ENCODE measurements at places on chromosomes 5 and 9.

GRCh38 chr9:14517154-14517906 lies 175.9 kb downstream of the ZDHHC21 start:
- no peak for DNase-seq

- DNase-seq: no peak
These were observed 220.8 kb downstream of the PRR16 start for GRCh38 chr5:120684749-120685415.

GRCh38 chr5:16869821-16870796 lies 66.0 kb downstream of the MYO10 start:
- no peak for DNase-seq

GRCh38 chr9:3478549-3478953 lies 47.2 kb downstream of the RFX3 start:
- DNase-seq: peak; percentile 48

DNA sequence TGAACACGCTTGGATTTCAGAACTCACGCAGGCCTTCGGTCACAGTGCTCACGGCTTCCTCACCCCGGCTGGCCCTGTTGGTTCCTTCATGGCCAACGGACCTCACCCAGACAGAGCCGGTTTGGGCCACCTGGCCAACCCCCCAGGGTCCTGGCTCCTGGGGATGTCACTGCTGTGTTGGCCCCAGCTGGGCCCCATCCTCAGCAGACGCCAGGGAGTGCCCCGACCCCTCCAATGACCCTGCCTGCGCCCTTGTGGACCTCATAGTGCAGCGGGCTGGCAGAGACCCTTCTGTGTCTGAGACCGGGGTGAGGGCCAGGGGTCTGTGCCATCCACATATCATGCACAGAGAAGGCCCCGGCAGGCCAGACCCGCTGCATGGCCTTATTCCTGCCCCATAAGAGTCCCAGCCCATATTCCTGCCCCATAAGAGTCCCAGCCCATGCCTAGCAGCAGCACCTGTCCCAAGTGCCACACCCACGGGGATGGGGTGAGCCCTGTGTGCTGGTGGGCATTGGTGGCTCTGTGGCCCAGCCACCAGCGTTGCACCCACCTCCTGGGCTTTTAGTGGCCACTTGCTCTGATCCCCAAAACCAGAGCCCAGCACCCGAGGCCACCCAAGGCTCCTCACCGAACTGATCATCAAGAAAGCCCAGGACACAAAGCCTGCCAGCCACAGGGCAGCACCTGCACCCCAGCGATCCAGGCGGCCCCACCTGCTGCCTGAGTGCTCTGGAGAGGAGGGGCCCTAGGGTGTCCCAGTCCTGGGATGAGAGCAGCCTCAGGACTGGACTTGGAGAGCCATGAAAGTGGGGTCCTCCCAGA lies 1.3 kb upstream of the LPCAT1 start:
- DNase-seq: no peak

GRCh38 chr9:16730162-16730561 lies 140.3 kb downstream of the BNC2 start:
- no peak for DNase-seq

- no peak for DNase-seq
These were observed 118.6 kb downstream of the ADAMTS2 start for GRCh38 chr5:179226696-179227095.

- no peak for DNase-seq
These were observed 58.4 kb downstream of the WHRN start for GRCh38 chr9:114446672-114447450.

DNA sequence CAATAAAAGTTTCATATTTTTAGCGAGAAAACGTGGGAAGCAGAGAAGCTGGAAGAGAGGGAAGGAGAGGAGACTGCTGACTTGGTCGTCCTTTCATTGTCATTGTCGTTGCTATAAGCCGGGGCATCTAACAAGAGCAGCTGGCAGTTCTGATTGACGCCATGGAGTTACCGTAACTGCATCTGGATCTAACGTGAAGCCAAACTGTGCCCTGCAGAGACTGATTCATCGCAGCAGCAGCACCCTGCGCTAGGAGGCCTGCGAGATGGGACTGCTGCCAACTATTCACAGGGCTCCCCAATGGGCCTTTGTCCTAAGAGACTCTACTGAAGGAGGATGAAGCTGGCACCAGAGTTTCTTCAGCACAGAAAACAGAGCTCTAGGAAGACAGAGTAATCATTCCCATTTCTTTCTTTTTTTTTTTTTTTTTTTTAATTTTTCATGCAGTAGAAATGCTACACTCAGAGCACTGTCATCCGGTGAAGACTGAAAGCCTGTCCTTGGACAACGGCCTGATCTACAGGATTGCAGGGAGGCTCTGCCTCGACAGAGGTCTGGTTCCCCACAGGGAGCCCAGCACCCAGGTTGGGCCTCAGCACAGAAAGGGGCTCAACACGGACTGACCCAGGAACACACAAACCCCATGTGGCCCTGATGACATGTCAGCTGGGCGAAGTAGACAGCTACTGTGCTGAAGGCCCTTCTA lies 47.8 kb downstream of the RETREG1 start:
- DNase-seq: no peak

- DNase-seq: no peak
These were observed 76.3 kb downstream of the SEMA4D start for GRCh38 chr9:89421595-89421994.

GRCh38 chr9:99063522-99063921 lies 41.4 kb upstream of the TGFBR1 start:
- DNase-seq: no peak

DNA sequence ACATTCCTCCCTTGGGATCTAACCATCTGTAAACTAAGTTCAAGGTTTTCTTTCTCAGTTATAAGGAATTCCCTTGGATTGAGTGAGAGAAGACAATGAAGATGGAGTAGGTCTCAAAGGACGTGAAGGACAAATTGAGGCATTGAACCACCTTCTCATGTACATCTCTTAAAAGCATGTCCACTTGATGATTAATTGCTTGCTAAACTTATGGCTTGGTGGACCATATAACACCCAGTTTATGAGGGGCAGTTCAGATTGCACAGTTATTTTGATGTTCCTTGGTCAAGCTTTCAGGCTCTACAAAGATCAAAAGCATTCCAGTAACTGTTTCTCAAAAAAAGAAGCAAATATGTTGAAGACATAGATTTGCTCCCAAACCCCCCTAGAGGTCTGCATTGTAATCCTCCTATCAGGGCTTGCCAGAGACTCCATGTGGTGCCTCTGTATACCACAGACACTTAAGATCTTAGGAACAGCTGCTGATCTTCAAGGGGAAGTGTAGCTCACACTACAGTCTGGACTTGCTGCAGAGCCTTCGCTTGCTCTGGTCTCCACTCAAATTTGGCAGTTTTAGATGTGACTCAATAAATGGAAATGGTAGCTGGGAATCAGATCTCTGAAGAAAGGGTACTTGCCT lies 56.9 kb upstream of the ALDH1A1 start:
- no peak for DNase-seq

DNA sequence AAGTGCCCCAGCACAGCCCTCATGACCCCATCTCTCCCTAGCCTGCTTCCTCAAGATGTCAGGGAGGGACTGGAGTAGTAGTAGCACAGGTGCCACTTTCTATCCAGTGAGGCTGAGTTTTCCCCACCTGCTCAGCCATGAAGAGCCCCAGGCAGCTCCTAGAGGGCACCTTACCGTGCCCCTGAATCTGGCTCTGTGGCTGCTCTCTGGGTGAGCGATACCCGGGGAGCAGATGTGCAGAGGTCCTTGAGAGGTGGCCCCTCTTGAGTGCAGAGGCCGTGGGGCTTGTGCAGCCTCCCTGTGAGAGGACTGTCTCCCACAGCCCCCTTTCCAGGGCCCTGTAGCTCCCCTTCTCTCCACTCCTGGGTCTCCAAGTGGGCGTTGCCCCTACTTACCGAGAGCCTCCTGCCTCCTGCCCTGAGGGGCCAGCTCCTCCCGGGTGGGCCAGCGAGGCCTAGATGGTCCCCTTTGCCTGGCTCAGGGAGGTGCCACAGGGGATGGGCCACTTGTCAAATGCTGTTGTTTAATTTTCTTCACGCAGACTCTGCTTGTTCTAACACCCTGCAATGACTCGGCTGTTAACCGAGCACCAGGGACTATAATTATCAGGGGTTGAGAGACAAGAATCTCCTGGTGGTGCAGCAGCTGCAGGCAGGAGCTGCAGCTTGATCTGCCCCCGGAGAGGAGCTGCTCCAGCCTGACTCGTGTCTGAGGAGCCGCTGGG lies 29.6 kb upstream of the PITX1 start:
- DNase-seq: no peak

- DNase-seq: no peak
These were observed 15.6 kb upstream of the CARD19 start for GRCh38 chr9:93080406-93080805.

- DNase-seq: no peak
These were observed 109.3 kb upstream of the APC start for GRCh38 chr5:112628214-112628980.

DNA sequence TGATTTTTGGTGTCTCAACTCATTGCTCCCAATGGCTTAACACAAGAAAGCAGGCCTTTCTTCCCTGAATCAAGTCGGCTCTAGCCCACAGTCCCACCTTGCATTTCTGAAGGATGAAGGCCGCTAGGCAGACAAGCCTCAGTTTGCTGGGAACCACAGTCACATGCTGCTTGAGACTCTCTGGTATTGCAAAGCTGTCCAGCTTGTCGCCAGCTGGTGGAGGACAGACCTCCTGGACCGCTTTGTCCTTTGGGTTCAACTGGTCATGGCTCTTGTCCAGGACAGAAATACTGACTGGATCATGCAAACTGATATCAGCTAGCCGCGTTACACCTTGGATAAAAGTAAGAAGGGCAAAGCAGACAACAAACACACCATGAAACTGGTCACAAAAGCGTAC lies 23.1 kb downstream of the DDX31 start:
- no peak for DNase-seq

GRCh38 chr5:66113160-66113559 lies 30.9 kb upstream of the SREK1 start:
- no peak for DNase-seq

GRCh38 chr9:131348631-131349521 lies 45.0 kb upstream of the PRRC2B start:
- DNase-seq: no peak

DNA sequence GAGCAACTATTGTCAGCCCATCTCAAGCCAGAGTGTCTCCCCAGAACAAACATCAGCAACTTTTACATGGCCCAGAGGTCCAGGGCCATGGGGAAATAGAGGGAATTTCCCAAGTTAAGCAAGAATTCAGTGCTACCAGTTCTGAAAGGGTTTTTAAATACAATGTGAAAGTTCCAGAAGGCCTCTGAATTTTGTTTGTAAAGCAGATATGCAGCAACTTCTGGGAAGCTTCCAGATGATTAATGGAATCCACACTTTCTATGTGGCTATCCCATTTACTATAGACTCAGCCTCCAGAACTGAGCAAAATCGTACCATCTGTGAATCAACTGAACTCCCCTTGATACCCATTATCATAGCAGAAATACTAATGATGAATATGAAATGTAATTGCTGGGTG lies 93.8 kb downstream of the FEM1C start:
- DNase-seq: no peak

DNA sequence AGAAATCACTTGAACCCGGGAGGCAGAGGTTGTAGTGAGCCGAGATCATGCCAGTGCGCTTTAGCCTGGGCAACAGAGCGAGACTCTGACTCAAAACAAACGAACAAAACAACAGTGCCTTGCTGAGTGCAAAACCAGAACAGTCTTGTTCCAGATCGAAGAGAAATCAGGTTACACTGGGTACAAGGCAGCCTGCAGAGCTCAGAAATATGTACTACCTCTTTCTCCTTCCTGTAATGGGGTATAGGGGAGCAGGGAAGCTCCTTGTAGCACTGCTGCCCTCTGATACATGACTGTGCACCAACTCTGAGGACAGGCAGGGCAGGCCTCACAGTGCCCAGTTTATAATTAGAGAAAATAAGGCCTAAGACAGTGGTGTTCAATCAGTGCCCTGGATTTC lies 24.7 kb downstream of the TBC1D2 start:
- no peak for DNase-seq

GRCh38 chr5:142901476-142902185 lies 131.5 kb downstream of the ARHGAP26 start:
- no peak for DNase-seq

DNA sequence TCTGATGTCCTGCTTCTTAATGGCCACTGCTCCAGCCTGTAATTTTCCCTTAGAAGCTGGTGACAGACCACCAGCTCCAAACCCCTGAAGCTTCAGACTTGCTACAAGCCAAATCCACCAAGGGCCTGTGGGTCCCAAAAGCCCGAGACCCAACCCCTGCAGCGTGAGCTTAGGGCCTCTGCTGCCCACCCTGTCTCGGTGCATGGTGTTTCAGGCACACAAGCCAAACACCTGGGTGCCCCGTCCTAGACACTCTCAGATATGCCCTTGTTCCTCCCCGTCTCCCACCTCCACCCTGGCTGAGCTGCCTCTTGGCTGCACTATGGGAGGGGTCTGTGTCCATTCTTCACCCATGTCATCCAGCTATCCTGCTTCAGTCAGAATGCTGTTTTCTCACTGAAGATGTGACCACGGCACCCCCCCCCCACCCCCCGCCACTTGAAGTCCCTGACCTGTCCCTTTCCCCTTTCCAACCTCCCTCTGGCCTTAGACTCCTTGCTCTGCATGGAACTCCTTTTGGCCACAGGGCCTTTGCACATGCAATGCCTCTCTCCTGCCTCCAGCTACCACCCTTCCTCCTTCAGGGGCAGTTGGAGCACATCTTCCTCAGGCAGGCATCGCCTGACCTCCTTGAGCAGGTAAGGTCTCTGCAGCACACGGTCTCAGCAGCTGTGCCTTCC lies 55.8 kb downstream of the ZNF354C start:
- DNase-seq: no peak

GRCh38 chr9:36945999-36946398 lies 88.1 kb downstream of the PAX5 start:
- DNase-seq: no peak

- DNase-seq: no peak
These were observed 56.0 kb downstream of the EXD3 start for GRCh38 chr9:137366891-137367381.

DNA sequence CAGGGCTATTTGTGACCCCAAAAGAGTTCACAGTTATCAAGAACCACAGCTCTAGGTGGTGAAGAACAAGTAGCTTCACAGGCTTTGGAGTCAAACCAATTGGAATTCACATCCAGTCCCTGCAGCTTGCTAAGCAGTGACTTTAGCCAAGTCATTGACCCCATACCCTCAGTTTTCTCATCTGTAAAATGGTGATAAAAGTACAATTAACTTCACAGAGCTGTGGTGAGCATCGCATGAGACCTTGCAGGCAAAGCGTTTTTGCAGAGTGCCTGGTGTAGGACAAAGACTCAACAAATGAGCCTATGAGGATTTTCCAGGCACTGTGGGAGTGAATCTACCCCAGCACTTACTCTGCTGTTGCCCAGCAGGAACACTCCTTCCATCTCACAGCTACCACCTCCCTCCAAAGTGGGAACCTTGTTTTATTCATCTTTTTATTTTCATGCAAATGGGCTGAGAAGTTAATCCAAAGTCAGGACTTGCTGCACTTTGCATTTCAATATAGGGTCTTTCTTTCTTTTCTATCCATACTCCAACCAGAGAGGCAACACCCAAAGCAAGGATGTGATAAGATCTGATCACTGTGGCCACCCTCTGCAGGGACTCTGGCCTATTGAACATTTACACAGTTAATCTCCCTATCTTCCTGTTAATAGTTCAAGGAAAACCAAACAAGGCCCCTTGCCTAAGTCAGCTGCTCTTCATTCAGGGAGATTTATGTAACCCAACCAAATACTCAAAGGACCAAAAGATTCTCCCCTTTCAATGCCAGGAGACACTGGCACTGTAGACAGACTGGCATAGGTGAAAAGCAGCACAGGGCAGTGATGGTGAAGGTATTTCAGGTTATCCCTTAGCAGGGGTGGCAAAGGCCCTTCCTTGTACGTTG lies 41.9 kb downstream of the ABCA1 start:
- no peak for DNase-seq

- no peak for DNase-seq
These were observed 82.3 kb downstream of the RAI14 start for GRCh38 chr5:34738381-34738780.
